Right ventricle myocardium inferior (tissue), 1 donor: ENCODE measurements at places on chromosomes 2 and 18. TPM values are rescaled to one million over a fixed set of nuclear protein-coding genes. Genes with fewer than 3 reads are reported as not detected.

GRHL1 gene
- 0.81 TPM for total RNA-seq

DNA sequence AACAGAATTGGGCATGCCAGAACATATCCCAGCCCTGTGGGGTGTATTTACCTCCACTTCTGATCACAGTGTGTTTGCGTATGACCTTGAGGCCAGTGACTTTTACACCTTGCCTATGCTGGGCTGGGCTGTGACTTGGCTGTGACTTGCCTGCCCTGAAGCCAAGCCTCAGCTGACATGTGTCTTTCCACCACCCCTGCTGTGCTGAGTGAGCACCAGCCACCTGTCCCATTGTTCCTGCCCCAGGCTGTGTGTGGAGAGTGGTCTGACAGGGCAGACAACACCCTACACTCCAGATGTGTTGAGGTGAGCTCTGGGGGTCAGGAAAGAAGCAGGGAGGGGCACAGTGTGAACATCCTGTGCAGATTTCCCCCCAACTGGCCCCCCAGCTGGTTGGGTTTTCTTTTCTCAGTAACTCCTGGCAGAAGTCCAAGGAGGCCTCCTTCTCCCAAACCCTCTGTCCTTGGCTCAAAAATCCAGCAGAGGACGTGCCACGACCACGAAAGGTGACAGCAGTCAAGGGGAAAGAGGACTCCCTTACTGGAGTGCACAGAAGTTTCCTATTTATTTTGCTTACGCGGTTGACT, 5.1 kb upstream of the STEAP3 start:
- no peak for DNase-seq

ARMC9 gene
- 1.7 TPM for total RNA-seq

CIAO1 gene
- 59.9 TPM for total RNA-seq

FEV gene
- total RNA-seq, result not detected
